ENCODE measurements at places on chromosomes 7 and 10.

GRCh38 chr10:89522463-89522862 lies 12.9 kb downstream of the SLC16A12 start:
- no peak for DNase-seq

DNA sequence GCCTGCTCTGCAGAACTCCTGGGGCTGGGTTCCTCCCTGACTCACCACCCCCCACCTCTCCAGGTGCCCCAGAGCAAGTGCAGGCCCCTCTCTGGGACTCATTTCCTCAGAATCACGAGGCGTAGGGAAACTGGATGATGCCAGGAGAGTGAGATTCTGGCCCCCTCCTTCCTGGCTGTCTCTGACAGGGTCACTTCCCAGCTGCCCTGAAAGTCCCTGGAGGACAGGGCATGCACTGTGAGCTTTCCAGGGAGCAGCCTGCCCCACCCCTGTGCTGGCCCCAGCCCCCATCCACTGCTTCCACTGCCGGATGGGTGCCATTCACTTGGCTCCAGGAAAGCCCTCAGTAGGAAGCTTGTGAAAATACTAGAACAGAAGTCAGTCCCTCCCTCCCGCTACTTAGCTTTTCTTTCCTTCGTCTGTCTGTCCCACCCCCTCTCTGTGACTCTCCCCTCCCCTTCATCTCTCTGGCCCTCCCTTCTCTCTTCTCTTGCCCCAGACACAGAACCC lies 10.4 kb downstream of the TACR2 start:
- DNase-seq, result no peak

- DNase-seq, result no peak
These were observed 271.2 kb downstream of the ZEB1 start for GRCh38 chr10:31590023-31590800.

- no peak for DNase-seq
These were observed 69.5 kb downstream of the LMBR1 start for GRCh38 chr7:156823435-156823834.

DNA sequence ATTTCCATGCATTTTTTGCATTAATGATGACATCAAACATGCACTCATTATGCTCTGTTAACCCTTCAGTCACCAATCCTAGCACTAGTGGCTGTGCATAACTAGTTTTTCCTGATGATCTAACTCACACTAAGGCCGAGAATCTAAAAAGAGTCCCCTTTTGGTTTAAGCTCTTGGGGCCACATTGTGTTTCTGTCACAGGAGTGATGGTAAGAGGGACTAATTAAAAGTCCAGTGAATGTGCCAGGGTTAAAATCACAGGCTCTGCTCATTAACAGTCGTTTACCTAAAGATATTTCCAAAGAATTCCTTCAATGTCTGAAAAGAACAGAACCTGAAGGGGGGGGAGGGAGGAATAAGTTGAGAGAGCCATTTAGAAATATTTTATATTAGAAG lies 359.0 kb upstream of the ANKRD30A start:
- DNase-seq, result no peak

- peak; percentile 2 for DNase-seq
These were observed 23.6 kb downstream of the ZNF783 start for GRCh38 chr7:149285603-149286002.

GRCh38 chr7:69738396-69738951 lies 140.2 kb downstream of the AUTS2 start:
- peak; percentile 92 for DNase-seq

GRCh38 chr7:100432621-100433275 lies 3.1 kb downstream of the MEPCE start:
- no peak for DNase-seq

DNA sequence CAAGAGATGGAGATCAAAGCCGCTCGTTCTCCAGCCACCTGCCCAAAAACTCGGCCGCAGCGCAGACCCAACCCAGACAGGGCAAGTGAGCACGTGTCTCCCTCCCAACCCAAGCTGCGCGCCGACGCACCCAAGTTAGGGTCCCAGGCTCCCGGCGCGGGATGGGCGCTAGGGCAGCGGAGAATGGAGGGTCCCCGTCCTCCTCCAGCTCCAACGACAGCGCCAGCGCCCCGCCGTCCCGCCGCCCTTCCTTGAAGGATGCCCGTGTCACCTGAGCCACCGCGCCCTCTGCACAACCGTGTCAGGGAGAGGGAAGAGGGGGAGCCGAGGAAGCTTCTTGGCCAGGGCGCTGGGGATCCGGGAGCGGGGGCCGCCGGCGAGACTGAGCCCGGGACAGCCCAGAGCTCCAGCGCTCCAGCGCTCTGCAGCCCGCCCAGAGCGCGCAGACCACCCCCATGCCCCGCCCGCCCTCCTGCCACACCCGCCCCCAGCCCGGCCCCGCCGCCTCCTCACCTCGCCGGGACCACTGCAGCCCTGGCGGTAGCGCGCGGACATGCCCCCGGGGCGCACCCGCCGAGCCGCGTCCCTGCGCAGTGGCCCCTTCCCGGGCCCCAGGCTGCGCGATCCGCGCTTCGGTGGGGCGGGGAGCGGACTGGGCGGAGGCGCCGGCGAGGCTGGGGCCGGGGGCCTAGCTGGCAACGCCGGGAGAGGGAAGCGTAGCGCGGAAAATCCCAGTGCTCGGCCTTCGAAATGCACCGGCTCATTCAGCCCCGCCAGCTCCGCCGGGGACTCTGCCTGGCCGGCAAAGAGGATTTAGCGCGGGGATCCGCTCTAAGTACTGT lies at the start of gene SLC16A12:
Gene SLC16A12, minus strand, starts transcription at position 424 of the 842 bp plus-strand sequence. CDS start 73,016 bp downstream, outside the sequence.
- no peak for DNase-seq

- DNase-seq, result no peak
These were observed 298.3 kb downstream of the TNS3 start for GRCh38 chr7:47283497-47284131.

- DNase-seq, result peak; percentile 16
These were observed 21.5 kb downstream of the CUX1 start for GRCh38 chr7:101838837-101839483.

DNA sequence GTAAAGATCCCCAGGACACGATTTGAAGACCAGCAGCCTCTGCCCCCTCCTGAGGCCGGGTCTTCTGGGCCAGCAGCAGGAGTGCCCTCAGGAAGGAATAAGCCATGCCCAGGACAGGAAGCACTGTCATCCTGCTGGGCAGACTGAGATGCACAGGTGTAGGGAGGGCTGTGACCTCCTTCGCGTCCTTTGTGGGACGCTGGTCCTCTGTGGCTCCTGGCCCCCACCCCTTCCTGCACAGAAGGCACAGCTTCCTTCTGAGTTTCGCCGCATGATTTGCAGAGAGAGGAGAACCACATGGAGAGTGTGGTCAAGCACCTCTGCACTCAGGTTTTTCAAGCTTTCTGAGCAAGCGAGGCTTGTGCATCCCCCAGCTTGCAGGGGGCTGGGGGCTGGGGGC lies 112.7 kb downstream of the RGS10 start:
- DNase-seq, result no peak

DNA sequence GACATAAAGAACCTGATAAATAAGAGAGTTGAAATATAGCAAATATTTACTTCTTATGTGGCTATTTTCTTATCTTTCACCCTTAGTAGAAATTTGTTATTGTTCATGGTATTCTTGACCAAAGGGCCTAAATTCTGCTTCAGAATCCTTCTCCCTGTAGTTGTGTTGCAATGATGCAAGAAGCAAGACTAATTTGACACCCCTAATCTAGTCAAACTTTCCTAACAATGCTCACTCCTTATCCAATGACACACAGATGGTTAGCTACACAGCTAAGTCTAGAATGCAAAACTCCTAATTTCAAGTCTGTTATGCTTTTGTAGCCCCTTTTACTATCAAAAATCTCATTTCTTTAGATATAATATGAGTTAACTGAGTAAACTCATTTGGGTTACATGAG lies 56.1 kb downstream of the TWIST1 start:
- no peak for DNase-seq

DNA sequence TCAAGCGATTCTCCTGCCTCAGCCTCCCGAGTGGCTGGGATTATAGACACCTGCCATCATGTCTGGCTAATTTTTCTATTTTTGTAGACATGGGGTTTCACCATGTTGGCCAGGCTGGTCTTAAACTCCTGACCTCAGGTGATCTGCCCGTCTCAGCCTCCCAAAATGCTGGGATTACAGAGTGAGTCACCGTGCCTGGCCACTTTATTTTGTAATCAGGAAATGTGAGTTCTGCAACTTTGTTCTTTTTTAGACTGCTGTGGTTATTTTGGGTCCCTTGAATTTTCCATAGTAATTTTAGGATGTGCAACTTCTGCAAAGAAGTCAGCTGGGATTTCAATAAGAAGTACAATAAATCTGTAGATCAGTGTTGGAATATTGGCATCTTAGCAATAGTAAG lies 96.8 kb downstream of the CYTH3 start:
- DNase-seq, result no peak

DNA sequence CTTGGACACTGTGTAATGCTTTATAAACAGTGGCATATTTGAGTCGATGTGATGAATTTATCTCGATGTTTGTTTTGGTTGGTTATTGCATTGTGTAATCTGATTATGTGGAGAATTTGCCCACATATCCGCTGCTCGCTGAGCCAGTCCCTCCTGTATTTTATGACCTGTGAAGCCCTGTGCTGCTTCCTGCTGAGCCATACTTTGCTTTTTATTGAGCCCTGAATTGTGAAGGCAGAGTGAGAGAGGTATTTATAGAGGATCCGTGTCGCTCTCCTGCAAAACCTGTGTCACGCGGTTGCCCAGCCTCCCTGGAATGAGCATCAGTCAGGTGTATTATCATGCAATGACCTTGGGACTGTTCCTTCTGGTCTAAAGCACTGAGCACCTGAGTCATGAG lies 253.7 kb downstream of the ARHGAP21 start:
- no peak for DNase-seq

- no peak for DNase-seq
These were observed 16.8 kb downstream of the NUDT1 start for GRCh38 chr7:2258661-2259365.

DNA sequence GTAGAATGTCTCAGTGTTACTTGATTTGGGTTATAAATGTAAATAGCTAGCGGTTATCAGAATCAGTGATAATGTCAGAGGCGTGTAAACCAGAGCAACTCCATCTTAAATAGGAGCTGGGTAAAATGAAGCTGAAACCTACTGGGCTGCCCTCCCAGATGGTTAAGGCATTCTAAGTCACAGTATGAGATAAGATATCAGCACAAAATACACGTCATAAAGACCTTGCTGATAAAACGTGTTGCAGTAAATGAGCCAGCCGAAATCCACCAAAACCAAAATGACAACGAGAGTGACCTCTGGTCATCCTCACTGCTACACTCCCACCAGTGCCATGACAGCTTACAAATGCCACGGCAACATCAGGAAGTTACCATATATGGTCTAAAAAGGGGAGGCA lies 172.3 kb downstream of the CHRM2 start:
- no peak for DNase-seq

DNA sequence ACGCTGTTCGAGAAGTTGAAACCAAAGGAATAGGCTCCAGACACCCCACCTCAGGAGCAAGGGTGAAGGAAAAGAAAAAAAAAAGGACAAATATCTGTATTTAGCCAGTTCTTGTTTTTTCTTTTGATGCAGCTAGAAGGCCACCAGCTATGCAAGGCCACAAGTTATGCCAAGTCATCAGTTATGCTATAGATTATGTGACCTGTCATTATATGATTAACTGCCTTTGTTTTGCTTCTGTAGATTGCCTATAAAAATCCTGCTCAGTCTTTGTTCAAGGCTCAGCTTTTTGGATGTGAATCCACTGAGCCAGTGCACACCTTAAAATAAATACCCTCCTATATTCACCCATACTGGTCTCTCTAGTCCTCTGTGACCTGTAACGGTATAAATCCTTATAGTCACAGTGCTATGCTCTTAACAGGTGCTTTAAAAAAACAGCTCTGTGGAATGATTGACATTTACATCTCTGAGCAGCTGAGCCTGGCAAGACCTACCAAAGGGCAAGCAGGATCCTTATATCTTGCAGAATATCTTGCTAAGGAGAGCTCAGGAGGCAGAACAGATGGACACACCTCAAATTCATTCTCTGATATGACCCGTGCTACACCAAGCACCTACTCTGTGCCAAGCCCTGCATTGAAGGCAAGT lies 20.4 kb downstream of the MAT1A start:
- DNase-seq, result no peak

GRCh38 chr10:113427811-113428558 lies 124.9 kb upstream of the HABP2 start:
- no peak for DNase-seq

DNA sequence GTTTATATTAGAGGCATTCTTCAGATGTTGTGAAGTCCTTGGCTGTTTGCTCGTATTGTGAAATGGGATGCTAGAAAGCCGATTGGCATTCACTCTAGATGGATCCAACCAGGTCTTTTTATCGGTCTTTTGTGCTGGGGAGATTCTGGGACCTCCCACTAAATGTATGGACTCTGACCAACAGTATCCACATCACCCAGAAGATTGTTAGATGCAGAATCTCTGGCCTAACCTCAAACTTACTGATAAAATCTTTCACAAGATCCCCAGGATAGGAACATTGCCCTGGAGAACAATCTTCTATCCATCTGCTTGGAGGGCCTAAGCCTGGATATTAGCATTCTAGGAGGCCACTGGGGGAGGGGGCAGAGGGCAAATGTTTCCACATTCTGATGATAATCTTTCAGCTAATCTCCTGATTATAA lies 160.9 kb downstream of the PLXDC2 start:
- no peak for DNase-seq

DNA sequence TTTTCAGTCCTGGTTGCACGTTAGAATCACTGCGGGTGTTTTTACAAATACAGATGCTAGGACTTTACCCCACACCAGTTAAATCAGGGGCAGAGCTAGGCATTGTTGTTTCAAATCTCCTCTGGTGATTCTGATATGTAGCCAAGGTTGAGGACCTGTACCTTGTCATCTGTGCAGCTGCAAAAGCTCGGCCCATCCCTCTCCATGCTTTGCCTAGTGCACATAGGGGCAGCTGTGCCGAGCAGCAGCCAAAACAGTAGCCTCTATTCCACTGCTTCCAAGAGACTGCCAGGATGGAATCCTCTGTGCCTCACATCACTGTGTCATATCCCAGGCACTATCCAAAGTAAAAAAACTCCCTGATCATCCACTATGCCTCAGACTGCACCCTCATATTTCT lies 181.3 kb downstream of the CDK14 start:
- no peak for DNase-seq

DNA sequence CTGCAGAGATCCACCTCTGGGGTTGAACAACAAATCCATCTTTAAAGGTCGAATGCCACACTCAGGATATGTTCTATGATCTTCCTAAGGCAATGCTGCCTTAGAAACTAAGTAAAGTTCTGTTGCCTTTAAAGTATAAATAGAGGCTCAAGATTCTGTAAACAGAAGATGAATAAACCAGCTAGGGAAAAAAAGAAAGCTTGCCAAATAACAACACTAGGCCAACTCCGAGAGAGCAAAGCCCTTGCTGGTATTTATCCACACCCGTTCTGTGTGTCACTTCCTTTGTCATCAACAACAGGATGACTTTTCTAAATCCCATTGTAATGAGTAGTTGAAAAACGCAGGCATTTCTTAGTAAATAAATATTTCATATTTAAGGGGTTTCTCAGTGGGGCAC lies 330.0 kb upstream of the GLI3 start:
- DNase-seq, result no peak

DNA sequence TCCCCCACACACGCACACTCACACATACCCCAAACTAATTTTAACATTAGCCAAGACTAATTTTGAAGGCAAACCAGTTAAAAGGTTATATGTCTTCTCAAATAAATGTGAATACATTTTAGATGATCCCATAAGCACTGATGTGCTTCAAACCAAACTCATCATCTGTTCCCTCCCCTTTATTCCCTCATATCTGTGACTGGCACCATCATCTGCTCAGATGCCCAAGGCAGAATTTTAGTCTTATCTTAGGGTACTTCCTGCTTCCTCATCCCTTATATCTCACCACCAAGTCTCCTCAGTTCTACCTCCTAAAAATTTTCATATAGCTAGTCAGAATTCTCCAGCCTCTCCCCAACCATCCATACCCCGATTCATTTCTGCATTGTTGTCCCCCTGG lies 80.4 kb downstream of the UPF2 start:
- no peak for DNase-seq

Data from NCI-H524 (cell line).